ENCODE measurements at places on chromosomes 2 and 18. TPM values are rescaled to one million over a fixed set of nuclear protein-coding genes. Genes with fewer than 3 reads are reported as not detected.

The KLHL14 gene
- 0.45 TPM for total RNA-seq

The ACKR3 gene
- total RNA-seq = 90.5 TPM

The NAT8 gene
- not detected for total RNA-seq

The CACNB4 gene
- 11.4 TPM for total RNA-seq

The ANKRD30B gene
- total RNA-seq = 17.2 TPM

GRCh38 chr2:135227386-135227785 is 175.3 kb downstream of the RAB3GAP1 start:
- DNase-seq = no peak

DNA sequence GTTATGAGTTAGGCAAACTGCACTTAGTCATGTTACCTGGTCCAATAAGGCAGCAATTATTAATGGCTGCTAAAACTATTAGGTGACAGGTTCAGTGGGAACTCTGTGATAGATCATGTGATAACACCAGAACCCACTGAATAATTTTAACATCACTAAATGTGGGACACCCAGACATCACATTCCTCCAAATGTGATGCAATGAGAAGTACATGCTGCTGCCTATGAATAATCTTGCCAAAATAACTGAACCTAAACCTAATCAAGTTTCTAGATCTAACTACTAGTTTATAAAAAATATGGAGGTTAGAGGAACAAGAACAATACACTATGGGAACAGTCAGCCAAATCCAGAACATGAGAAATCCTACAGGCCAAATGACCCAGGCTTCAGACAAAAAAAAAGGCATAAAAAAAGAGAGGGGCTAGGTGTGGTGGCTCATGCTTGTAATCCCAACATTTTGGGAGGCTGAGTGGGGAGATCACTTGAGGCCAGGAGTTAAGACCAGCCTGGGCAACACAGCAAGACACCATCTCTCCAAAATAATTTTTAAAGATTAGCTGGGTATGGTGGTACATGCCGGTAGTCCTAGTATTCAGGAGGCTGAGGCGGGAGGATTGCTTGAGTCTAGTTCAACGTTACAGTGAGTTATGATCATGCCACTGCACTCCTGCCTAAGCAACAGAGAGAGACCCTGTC is 7.0 kb upstream of the ACTR2 start:
- no peak for DNase-seq

DNA sequence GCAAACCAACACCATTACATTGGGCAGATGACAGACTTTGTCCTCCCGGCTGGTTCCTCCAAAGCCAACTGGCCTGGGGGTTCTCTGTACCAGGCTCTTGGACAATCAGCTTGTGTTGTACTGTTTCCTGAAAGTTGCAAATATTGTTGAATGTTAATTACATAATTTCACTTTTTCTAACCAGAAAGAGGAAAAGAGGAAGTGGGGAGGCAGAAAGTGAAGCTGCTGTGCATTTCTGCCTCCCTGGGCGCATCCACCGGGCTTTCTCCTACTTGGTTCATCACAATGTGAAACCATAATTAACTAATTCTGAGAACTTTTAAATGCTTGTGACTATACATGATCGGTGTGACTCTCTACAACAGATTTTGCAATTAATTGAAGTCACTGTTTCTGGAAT is 10.1 kb downstream of the TWIST2 start:
- no peak for DNase-seq

DNA sequence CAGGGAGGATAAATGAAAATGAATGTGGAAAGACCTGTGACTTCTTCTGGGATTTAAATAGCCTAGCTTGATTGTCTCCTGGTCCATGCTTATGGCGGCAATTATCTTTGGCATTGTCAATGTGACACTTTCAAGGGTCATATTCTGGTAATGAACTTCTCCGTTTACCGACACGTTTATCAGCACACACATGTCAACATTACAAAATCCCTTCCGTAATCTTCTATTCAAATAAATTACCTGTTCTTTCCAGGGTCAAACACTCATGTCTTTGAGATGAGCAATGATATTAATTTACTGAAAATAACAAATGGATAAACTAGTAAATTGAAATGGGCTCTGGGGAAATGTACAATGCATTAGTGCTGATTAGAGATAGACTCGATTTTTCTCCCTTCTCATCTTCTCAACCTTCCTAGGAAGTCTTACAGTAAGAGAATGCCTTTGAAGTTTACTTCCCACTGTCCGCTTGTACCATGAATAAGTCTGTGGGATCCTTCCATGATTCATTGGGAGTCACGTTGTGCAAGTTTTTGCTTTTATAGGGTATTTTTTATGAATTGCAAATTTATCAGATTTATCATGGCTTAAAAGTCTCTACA is 646.3 kb upstream of the LRATD1 start:
- no peak for DNase-seq

- no peak for DNase-seq
Observed at GRCh38 chr2:102520009-102520408, 47.0 kb downstream of the SLC9A4 start.

GRCh38 chr2:162887087-162887486 is 48.5 kb upstream of the KCNH7 start:
- no peak for DNase-seq

GRCh38 chr2:62538756-62539155 is 32.8 kb upstream of the TMEM17 start:
- no peak for DNase-seq

GRCh38 chr18:50696929-50697328 is 122.9 kb downstream of the MRO start:
- no peak for DNase-seq

DNA sequence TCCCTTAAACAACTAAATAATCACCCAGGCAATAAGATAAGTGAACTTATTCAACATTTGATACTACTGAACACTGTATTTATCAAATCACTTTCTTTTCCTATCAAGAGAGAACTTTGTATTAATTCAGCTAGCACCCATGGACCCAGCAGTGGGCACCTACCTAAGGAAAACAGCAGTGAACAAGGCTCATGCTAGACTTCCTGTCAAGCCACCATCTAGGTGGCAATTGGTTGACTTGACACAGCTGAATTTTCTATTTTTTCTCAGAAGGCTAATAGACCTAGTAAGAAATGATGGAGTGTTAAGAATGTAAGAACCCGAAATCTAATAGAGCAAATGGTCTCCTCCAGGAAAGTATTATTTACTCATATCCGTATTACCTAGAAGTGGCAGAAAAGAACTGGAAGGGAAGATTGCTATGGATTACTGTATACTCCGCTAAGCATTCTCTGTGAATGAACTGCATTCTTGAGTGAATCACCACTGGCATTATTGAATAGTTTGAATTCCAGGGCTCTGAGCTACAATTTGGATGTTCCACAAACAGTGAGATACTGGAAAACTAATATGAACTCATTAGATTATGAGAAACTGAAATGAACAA is 988.2 kb upstream of the CDH2 start:
- DNase-seq = no peak

DNA sequence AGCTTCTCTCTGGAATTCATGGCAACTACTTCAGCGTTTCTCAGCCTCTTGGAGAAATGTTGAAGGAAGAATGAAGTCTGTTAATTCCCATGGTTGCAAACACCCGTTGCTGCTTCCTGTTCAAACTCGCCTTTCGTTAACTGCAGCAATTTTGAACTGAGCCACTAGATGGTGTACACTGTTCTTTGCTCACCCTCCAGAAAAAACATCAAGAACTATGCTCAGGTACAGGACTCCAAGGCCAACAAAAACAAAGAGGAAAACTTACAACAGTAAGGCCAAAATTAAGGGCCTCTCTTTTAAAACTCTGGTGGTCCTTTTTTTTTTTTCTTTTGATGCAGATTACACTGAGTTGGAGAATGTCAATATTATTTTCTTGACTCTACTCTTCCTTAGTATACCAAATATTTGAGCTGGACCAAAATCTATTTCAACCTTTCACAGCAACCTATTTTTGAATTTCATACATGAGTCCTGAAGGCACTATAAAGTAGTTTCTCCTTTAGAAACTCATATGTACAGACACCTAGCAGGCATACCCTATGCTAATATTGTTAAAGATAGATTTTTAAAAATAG is 58.2 kb downstream of the KLHL14 start:
- DNase-seq = no peak

Measured in sciatic nerve (tissue), 2 donors.